ENCODE measurements at places on chromosomes 16 and 17.
A peak's percentile ranks its signal among the peaks of the same experiment; 100 is the strongest.

GRCh38 chr17:74202938-74203337 is 540 bp upstream of the RPL38 start:
- DNase-seq: no peak

GRCh38 chr16:65828296-65828695 is 538.2 kb upstream of the CDH5 start:
- no peak for DNase-seq

- no peak for DNase-seq
Measured at GRCh38 chr16:65495106-65495505, 373.2 kb upstream of the CDH11 start.

GRCh38 chr16:87734644-87735043 is 31.1 kb downstream of the KLHDC4 start:
- no peak for DNase-seq

GRCh38 chr17:74816905-74817620 is 40.9 kb upstream of the NAT9 start:
- DNase-seq: no peak

DNA sequence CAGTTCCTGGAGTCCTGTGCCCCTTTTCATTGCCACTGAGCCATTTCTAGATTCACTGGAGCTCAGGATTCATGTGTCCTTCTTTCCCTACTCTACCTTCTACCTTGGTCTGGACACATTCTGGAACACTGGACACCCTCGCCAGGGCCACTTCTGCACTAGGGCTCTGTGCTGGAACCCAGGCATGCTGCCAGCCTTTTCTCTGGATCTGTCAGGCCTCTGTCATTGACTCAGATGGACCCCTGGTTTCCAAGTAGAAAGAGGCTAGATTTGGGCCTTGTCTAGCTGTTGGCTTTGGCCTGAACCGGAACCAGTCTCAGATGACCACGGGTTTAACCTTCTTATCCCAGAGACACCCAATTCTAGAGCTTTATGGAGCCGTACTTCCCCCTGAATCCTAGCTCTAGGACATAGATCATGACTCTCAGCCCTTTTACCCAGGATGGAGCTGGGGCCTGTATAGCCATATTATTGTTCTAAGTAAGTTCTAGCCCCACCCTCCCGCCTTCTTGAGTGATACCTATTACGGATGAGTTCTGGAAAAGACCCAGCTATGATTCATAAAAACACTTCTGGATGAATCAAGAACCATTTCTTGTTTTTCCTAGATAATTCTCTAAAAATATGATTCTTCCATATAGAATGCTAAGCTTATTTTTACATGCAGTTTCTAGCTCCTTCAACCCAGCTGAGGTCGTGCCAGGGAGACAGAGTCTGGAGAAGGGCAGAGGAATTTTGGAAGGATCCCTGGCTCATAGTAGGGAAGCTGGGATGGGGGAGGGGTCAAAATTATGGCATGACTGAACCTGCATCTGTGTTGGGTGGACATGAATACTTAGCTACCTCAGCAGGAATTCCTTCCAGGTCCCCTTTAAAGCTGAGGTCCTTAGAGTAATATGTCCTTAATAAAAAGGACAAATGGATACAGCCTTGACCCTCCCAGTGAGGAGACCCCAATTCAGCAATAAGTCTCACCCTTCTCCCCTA is 1.1 kb upstream of the CHRNB1 start:
- no peak for DNase-seq

DNA sequence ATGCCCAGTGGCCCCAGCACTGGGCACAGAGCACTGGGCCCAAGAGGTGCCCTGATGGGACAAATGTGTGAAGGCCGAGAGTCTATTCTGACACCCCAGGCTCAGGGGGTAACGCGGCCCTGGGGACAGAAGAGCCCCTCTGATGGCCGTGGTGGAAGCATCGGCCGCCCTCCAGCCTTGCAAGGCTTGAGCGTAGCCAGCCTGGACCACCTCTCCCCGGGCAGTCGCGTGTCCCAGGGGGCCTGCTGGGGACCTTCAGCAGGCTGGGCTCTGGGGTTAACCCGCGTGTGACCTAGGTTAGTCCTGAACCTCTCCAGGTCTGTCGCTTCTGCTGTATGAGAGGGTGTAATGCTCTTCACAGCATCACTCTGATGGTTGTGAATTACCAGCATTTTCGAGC is 40.8 kb downstream of the NOS2 start:
- DNase-seq: no peak

DNA sequence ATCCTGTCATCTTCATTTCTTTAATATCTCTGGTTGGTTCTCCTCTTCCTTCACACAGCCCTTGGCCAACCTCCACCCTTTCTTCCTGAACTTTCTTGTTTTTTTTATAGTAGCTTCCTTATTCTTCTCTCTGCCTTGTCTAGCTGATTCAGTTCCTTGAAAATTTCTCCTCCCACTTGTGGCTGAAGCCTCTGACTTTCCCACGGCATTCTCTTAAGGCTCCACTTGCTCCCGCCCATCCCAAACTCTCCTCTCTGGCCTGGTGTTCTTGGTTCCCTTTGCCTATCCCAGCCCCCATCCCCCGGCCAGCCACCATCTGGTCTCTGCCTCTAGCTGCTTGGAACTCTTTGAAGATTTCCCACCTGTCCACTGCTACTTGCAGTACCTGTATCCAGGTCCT is 29.1 kb downstream of the NLRP1 start:
- DNase-seq: no peak

DNA sequence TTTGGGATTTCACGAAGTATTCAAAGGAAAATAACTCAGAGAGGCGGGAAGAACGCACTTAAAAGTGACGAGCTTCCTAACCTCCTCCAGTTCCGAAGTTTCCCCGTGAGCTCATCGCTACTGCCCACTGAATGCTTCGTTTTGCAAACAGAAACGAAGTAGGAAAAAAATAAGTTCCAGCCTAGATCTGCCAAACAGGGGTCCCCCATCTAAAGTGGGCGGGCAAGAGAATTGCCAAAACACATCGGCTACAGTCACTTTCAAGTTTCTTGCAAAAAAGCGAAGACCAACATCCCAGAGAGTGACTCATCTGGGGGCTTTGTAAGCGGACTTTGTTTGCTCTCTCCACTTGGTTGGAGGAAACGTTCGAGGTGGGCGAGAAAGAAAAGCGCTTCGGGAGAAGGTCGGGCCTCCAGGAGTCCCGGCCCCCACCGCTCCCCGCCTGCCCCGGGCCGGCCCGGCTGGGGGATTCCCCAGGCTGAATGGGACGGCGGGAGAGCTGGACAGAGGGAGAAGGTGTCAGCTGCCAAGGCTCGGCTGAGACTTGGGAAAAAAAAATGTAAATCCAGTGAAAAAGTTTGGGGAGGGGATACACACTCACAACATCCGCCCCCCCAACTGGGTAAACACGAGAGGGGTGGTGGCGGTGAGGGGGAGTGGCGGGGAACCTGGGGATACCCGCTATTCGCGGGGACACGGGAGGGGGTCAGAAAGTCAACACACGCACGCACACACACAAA is 1.0 kb downstream of the VEZF1 start:
- peak; percentile 77 for DNase-seq

- DNase-seq: no peak
Measured at GRCh38 chr17:64611369-64611768, 50.7 kb downstream of the SMURF2 start.

DNA sequence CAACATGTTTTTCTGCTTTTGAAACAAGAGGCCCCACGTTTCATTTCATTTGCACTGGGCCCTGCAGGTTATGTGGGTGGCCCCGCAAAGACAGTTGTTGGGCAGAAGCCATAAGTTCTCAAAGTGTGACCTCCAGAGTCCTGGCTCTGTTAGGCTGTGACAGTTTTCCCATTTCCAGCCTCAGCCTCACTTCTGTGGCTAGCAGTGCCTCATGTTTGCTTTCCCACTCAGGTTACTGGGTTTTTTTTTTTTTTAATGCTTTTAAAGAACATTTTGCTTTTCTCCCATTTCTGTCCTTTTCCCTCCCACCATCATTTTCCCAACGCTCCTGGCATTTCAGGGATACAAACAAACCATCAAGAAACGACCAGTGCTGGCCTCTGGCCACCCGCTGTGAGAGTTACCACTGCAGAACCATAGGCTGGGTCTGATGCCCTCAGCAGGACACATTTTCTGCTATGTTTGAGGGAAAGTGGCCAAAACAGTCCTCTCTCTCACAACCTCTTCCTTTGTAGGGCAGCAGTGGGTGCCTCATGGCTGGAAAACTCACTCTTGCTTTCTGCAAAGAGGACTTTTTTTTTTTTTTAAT is 159.0 kb upstream of the MPHOSPH6 start:
- peak; percentile 31 for DNase-seq

- DNase-seq: no peak
Measured at GRCh38 chr17:61443475-61443882, 8.7 kb upstream of the TBX4 start.

DNA sequence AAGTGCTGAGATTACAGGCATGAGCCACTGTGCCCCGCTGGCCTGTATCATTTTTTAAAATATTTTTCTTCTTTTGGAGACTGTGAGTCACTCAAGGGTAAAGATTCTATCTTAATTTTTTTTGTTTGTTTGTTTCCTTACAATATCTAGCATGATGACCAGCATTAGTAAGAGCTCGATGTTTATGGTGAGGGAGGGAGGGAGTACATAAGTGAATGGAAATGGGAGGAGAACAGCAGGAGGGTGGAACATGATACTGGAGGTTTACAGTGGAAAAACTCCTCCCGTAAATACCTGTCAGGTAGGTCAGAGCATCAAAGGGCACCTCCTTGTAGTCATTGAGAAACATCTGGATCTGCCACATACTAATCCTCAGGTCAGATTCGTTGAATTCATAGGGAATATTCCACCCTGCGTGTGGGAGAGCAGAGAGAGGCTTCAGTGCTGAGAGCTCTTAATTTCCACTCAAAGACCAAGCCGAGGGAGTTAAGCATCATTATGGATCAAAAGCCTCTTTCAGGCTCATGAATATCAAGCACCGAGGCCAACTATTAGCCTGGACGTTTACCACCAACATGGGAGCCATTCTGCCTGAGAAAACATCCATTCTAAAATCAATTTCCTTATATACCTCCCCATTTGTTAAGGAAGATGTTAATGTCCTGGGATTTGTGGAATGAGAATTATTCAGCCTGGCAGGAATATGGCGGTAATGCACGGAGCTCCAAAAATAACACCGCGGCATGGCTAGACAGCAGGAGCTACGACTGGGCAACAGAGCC is 51.8 kb downstream of the LYRM1 start:
- DNase-seq: peak; percentile 10

DNA sequence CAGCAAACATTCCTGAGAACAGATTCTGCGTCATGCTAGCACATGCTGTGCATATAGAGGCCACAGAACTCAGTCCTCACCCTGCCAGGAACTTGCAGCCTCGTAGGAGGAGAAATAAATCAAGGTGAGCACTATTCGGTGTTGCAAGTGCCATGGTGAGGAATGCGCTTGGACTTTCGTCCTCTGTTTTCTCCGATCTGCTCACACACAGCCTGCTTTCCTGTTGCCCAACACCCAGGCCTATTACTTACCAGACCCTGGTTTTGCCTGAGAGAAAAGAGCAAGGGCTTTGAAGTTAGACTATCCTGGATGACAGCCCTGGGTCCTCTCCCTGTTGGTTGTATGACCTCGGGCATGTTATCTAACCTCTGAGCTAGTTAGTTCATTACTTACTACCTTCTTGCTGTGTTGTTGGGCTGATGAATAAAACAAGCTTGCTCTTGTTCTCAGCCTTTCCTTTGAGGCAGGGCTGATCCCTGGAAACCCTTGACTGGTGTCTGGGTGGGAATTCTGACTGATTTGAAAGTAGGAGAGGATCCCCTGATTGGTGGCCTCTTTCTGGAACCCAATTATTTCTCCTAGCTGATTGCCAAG is 2.9 kb downstream of the ACSF2 start:
- DNase-seq: peak; percentile 10

- DNase-seq: no peak
Measured at GRCh38 chr16:30187971-30188561, 4.7 kb downstream of the CORO1A start.

- no peak for DNase-seq
Measured at GRCh38 chr17:30965686-30966085, 5.2 kb upstream of the RNF135 start.

DNA sequence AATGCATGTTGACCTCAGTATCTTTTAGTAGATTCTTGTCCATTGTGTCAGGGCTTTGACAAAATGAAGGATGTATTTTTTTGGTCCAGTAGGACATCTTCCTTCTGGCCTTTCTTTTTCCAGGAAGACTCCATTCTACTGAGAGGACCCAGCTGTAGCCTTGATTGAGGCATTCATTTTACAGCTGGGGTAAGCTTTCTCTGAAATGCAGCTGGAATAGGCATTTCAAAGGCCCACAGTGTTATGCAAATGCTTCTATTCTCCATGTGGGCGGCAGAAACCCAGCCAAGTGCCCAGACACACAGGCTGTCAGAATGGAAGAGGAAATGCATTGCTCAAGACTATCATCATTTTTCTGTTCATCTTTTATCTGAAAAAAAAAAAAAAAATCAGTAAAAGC is 629.0 kb upstream of the CDH8 start:
- no peak for DNase-seq

GRCh38 chr16:57951204-57951960 is 19.5 kb downstream of the CNGB1 start:
- DNase-seq: no peak

DNA sequence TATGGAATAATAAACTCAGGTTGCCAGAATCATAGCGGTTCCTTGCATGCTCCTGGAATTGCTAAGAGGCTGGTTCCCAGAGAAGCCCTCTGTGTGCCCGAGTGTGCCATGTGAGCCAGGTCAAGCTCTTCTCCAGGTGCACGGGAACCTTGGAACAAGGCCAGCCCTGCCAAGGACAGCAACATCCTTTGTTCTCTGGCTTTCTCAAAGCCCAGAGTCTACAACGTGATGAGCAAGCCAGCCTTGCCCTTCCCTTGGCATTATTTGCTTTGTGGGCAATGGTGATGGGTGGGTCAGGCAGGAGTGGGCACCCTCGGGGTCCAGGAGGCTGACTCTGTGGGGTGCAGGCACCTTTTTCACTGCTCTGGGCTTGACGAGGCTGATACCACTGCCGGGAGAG is 14.2 kb upstream of the SEC14L1 start:
- no peak for DNase-seq

GRCh38 chr17:34416116-34416515 is 53.1 kb upstream of the CCL1 start:
- no peak for DNase-seq

DNA sequence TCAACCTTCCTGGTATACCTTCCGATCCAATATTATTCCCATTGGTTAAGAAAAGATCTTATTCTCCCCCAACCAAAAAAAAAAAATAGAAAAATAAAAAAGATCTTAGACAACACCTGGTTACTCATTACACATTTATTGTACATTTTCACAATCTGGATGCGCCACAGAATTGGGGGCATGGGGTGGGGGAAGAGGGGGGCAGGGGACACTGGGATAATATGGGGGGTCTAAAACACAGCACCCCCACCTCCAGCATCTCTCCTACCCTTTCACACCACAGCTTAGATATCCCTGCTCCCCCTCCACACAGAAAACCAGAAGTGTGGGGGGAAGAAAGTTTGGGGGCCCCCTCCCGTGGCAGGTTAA is 3.7 kb downstream of the VAMP2 start:
- no peak for DNase-seq

All from right kidney (tissue), 9 donors.